ENCODE measurements at places on chromosomes 1 and 21. TPM values are rescaled to one million over a fixed set of nuclear protein-coding genes. Genes with fewer than 3 reads are reported as not detected.

DNA sequence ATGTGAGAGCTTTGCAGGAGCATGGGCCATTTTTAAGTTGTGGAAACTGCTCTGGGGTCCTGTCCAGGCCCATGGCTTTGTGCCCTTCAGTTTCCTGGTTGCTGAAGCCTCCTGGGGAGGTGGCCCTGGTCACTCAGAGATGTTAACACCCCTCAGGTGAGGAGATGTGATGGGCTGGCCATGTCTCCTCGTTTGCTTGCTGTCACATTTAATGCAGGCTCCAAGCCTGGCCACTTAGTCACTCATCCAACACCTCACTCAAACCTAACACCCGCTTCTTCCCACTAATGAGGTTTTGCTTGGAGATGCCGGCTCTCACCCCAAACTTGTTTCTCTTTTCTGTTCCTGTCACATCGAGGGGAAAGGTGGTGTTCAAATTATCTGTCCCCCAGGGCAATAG lies 192.7 kb downstream of the PTPRU start:
- no peaks in the 10 kb centered on the region for H3K36me3 ChIP-seq
- no peak overlapping the region for H3K4me3 ChIP-seq
- H3K4me1 ChIP-seq = peaks cover 19% of the 10 kb centered on the region
- H3K27me3 ChIP-seq = peaks cover 35% of the 10 kb centered on the region
- no peak overlapping the region for H3K27ac ChIP-seq

DNA sequence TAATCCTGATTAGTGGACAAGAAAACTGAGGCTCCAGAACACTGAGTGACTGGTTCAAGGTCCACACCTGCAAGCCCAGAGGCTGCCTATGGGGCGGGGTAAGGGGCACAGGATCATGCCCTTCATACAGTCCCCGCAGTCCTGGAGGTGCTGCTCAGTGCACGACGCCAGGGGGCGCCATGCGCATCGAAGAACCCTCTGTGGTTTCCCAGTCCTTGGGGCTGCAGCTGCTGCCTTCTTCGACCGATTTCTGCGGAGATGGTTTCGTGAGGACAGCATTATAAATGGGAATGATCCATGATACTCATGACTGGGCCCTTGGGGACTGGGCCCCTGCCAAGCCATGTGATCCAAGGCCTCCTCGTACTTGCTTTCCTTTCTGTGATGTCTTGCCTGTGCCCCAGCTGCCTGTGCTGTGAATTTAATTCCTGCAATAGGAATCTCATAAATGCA lies 37.1 kb upstream of the ARHGEF10L start:
- no peaks in the 10 kb centered on the region for H3K27me3 ChIP-seq
- no peak overlapping the region for H3K4me3 ChIP-seq
- peak; percentile 85 for DNase-seq
- H3K27ac ChIP-seq = peak overlapping the region; percentile 22
- H3K36me3 ChIP-seq = no peaks in the 10 kb centered on the region

DNA sequence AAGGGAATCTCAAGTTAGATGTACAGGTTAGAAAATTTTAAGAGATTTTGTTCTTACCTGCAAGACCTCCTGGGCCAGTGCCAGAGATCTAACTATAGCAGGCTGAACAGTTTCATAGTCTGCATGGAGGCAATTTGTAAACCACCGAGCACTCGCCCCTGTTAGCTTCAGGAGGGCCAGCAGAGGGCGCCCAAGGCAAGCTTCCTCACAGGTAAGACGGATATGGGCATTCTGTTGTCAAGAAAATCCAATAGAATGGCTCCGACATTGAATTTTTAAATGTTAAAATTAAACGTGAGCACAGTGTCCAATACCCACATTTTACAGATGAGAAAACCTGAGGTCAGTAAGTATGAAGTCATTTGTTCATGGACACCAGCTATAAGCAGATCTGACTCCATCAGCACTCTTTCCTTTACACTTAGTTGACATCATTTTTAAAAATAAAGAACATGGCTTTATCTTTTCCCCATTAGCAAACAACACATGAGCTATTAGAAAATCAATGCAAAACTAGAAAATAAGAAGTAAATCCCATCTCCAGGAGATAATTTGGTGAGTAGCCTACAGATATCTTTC lies 2.2 kb downstream of the REG4 start:
- H3K36me3 ChIP-seq = no peaks in the 10 kb centered on the region
- H3K4me3 ChIP-seq = no peak overlapping the region
- DNase-seq = peak; percentile 55
- H3K27me3 ChIP-seq = peaks cover 40% of the 10 kb centered on the region
- no peak overlapping the region for H3K27ac ChIP-seq

The ARTN gene
- total RNA-seq = 0.14 TPM

The CLEC20A gene
- total RNA-seq = not detected

DNA sequence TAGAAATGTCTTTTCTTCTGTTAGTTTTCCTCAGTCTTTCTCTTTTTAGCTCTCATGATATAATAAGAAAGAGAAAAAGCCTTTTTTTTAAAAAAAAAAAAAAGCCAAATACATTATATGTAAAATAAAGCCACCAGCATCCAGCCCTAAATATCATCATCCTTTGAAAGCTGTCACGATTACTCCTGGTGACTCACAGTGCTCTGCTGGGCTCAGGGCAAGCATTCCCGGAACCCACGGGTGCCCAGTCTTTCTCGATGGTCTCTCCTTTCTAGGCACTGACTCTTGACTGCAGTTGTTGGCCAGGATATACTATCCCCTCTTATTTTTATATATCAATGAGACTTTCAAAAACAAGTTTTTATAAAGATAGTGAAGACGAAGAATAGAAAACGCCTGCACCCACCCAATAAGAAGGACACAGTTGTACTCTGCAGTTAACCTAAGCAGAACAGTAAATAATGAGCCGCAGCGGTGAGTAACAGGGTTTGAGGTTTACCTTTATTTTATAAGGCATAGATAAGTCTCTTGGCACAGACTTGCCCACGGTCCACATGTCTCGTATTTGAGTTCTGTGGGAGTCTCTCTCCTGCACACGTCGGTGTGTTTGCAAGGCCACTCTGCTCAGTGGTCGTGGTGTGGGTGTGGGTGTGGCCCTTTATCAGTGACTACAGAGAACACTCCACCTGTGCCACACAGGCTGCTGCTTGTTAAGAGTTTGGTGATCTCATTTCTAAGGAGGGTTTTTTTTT lies 15.7 kb upstream of the MX2 start:
- H3K4me1 ChIP-seq = no peaks in the 10 kb centered on the region
- no peak overlapping the region for H3K4me3 ChIP-seq
- H3K27me3 ChIP-seq = peaks cover 64% of the 10 kb centered on the region

DNA sequence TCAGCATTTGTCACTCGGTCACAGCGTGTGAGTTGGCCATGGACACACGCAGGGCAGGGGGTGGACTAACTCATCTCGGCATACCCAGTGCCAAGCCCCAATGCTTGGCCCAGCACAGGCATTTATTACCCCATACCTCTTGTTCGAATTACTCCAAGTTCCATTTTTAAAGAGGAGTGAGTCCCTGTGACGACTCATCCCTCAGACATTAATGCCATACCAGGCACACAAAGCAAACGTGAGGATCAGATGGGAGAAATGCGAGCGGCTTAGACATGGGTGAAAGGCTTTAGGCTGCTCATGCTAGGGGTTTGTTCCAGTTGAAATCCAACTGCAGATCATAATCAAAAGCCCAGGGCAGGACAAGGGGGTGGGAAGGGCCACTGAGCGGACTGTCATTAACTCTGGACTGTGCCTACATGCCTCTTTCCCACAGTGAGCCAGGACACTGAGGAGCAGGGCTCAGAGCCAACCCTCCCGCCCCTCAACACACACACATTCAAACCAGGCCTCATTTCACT lies 118.5 kb upstream of the NGF start:
- no peak overlapping the region for H3K27ac ChIP-seq
- H3K4me3 ChIP-seq = no peak overlapping the region
- H3K36me3 ChIP-seq = no peaks in the 10 kb centered on the region
- peaks cover 29% of the 10 kb centered on the region for H3K4me1 ChIP-seq
- no peaks in the 10 kb centered on the region for H3K27me3 ChIP-seq
- DNase-seq = no peak

DNA sequence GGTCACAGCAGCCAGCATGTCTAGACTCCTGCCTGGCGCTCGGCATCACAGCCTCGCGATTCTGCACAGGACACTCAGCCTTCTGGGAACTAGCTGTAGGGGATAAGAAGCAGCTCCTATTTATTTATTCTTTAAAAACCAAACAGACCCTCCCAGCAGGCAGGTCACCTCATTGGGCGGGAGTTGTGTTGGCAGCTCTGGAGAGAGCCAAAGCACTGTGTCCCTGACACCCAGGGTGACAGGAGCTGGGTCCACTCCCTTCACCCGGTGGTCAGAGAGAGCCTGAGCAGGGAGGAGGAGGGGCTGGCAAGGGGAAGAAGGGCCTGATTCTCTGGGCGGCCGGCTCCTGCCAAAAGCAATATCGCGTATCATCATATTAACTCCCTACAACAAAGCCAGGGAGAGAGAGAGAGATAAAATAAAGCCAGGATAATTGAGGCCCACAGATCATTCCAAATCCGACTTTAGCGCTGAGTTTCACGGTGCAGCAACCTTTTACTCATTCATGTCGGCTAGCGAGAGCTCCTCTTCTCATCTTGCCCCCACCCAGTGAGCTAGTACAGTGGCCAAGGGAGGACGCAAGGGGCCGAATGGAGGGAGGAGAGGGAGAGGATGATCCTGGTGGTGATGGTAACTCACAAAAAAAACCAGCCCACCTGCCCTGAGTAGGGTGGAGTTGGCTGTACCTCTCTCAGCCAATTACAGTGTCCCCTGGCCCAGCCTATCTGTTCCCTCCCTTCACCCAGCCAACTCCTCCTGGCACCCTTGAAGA lies 79.8 kb upstream of the IFFO2 start:
- peaks cover 73% of the 10 kb centered on the region for H3K27me3 ChIP-seq
- no peaks in the 10 kb centered on the region for H3K36me3 ChIP-seq
- DNase-seq = no peak
- no peak overlapping the region for H3K27ac ChIP-seq

DNA sequence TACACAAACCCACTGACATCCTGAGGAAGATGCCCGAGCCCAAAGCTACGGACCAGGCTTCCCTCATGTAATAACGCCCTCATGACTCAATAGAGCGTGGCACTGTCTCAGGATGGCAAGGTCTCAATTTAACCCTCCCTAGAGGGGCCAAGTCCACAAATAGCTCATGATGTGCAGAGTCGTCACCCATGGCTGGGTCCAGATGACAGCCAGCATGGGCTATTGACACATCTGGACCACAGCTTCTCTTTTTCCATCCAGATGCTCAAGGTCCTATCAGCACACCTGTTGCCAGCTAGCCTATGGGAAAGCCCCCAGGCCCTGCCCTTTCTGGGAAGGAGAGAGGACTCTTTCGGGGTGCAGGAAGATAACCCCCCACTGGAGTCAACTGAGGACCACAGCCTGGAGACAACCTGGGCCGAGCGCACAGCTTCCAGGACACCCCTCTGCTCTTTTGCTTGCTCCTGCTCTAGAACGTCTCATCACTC lies 2.8 kb downstream of the LAPTM5 start:
- peaks cover 21% of the 10 kb centered on the region for H3K4me1 ChIP-seq
- no peak overlapping the region for H3K4me3 ChIP-seq
- DNase-seq = no peak
- no peaks in the 10 kb centered on the region for H3K36me3 ChIP-seq
- H3K27ac ChIP-seq = no peak overlapping the region

The OR2L5 gene
- total RNA-seq = not detected

The IQGAP3 gene
- total RNA-seq = 0.36 TPM

The TRIM67 gene
- total RNA-seq = 0.08 TPM

The SWT1 gene
- 7.4 TPM for total RNA-seq

DNA sequence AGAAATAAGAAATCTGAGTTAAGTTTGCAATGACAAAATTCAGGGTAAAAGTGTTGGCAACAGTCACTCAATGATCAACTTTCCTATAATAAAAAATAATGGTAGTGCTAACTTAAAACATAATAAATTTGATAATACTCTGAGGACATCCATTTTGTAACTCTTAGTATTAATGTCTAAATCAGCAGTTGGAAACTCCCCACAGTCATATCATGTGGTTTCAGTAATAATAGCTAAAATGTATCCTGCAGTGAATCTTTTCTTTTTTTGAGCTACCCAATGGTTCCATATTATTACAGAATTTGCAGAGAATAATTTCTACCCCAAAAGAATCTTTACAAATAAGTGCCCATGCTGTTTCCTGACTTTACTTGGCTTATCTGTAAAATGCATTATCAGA lies 286.7 kb downstream of the PTPRC start:
- H3K27ac ChIP-seq = no peak overlapping the region
- peaks cover 41% of the 10 kb centered on the region for H3K4me1 ChIP-seq
- no peak for DNase-seq

- no peak overlapping the region for H3K4me3 ChIP-seq
- no peak overlapping the region for H3K27ac ChIP-seq
- no peaks in the 10 kb centered on the region for H3K27me3 ChIP-seq
Measured at GRCh38 chr1:84611796-84612195, 37.6 kb upstream of the CTBS start.

GRCh38 chr1:53956308-53957168 lies 10.4 kb downstream of the LRRC42 start:
- peak overlapping the region; percentile 25 for H3K27ac ChIP-seq
- H3K27me3 ChIP-seq = no peaks in the 10 kb centered on the region
- no peak for DNase-seq
- no peak overlapping the region for H3K4me3 ChIP-seq

GRCh38 chr1:197989058-197989457 lies 71.9 kb downstream of the LHX9 start:
- DNase-seq = no peak
- no peaks in the 10 kb centered on the region for H3K27me3 ChIP-seq
- no peaks in the 10 kb centered on the region for H3K4me1 ChIP-seq

- no peaks in the 10 kb centered on the region for H3K4me1 ChIP-seq
- peaks cover 75% of the 10 kb centered on the region for H3K27me3 ChIP-seq
- H3K36me3 ChIP-seq = no peaks in the 10 kb centered on the region
- H3K4me3 ChIP-seq = no peak overlapping the region
Measured at GRCh38 chr1:30160999-30161689, 562.2 kb downstream of the MATN1 start.

- peaks cover 35% of the 10 kb centered on the region for H3K27me3 ChIP-seq
- H3K4me3 ChIP-seq = no peak overlapping the region
- no peak overlapping the region for H3K27ac ChIP-seq
- H3K36me3 ChIP-seq = no peaks in the 10 kb centered on the region
Measured at GRCh38 chr1:231170875-231171274, 9.0 kb downstream of the TRIM67 start.

GRCh38 chr1:87404296-87404695 lies 75.6 kb downstream of the LMO4 start:
- no peaks in the 10 kb centered on the region for H3K36me3 ChIP-seq
- peaks cover 14% of the 10 kb centered on the region for H3K4me1 ChIP-seq
- H3K27ac ChIP-seq = no peak overlapping the region
- H3K27me3 ChIP-seq = no peaks in the 10 kb centered on the region

GRCh38 chr1:37794372-37795339 lies 1.0 kb downstream of the MANEAL start:
- peak overlapping the region; percentile 72 for H3K4me3 ChIP-seq
- DNase-seq = no peak
- H3K36me3 ChIP-seq = no peaks in the 10 kb centered on the region
- peaks cover 23% of the 10 kb centered on the region for H3K4me1 ChIP-seq
- H3K27me3 ChIP-seq = peaks cover 24% of the 10 kb centered on the region
- no peak overlapping the region for H3K27ac ChIP-seq

The FMOD gene
- total RNA-seq = 11.2 TPM

GRCh38 chr1:28329395-28330153 lies 734 bp downstream of the MED18 start:
- peak overlapping the region; percentile 81 for H3K4me3 ChIP-seq
- peak overlapping the region; percentile 91 for H3K27ac ChIP-seq
- peaks cover 42% of the 10 kb centered on the region for H3K36me3 ChIP-seq
- DNase-seq = no peak
- H3K27me3 ChIP-seq = no peaks in the 10 kb centered on the region
